Activated CD4-positive, alpha-beta memory T cell treated with anti-CD3 and anti-CD28 coated beads for 36 hours (primary cell): ENCODE measurements at places on chromosomes 2 and 18. TPM values are rescaled to one million over a fixed set of nuclear protein-coding genes. Genes with fewer than 3 reads are reported as not detected.

The PLCD4 gene
- total RNA-seq, result 0.78 TPM

DNA sequence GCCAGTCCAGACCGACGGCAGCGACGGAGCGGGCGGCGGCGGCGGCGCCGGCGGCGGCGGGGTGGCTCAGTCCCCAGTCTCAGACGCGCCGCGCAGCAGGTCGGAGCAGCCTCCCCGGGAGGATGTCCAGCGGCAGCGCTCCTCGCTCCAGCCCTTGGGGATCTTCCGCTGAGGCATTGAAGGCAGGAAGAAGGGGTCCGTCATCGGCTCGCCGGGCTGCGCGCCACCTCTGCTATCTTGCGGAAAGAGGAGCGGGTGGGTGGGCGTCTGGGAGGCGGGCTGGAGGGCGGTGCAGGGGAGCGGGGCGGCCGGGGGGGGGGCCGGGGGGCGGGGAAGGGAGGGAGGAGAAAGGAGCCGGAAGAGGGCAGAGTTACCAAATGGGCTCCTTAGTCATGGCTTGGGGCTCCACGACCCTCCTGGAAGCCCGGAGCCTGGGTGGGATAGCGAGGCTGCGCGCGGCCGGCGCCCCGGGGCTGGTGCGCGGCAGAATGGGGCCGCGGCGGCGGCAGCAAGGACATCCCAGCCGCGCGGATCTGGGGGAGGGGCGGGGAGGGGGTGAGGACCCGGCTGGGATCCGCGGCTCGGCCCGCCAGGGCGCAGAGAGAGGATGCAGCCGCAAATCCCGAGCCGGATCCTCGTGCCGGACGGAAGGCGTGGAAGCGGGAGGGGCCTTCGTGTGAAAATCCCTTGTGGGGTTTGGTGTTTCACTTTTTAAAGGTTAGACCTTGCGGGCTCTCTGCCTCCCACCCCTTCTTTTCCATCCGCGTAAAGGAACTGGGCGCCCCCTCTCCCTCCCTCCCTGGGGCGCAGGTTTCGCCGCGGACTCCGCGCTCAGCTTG lies at the start of gene NETO1:
Gene NETO1 (minus strand): TSS at position 242 of the 839 bp plus-strand sequence. CDS start 696 bp downstream, outside the sequence.
- H3K36me3 ChIP-seq, result no peaks in the 10 kb centered on the region
- no peak for DNase-seq

GRCh38 chr2:74679615-74680014 lies 25.6 kb downstream of the SEMA4F start:
- H3K36me3 ChIP-seq, result peaks cover 19% of the 10 kb centered on the region
- H3K27ac ChIP-seq, result no peak overlapping the region
- no peaks in the 10 kb centered on the region for H3K4me1 ChIP-seq
- H3K4me3 ChIP-seq, result no peak overlapping the region
- DNase-seq, result no peak

GRCh38 chr2:23627236-23628009 lies 242.4 kb downstream of the KLHL29 start:
- no peaks in the 10 kb centered on the region for H3K36me3 ChIP-seq
- H3K4me3 ChIP-seq, result no peak overlapping the region
- H3K4me1 ChIP-seq, result no peaks in the 10 kb centered on the region
- DNase-seq, result no peak
- no peaks in the 10 kb centered on the region for H3K27me3 ChIP-seq

DNA sequence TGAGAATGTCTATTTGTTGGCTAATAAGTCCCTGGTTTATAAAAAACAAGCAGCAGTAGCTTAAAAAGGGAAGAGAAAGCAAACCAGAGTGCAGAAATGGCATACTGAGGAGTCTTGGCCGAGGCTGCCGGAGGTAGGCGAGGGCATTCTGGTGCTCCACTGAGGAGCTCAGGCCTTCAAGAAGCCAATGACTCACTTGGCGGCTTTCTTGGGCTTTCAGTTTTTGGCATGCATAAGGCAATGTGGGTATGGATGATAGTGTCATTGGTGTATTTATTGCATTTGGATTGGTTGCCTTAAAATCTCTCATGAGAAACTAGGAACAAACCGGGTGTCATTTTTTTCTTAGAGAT lies 119.6 kb upstream of the ARL5A start:
- no peak overlapping the region for H3K4me3 ChIP-seq
- no peaks in the 10 kb centered on the region for H3K36me3 ChIP-seq
- H3K27me3 ChIP-seq, result peaks cover 12% of the 10 kb centered on the region
- H3K27ac ChIP-seq, result no peak overlapping the region
- DNase-seq, result no peak

- H3K36me3 ChIP-seq, result no peaks in the 10 kb centered on the region
- DNase-seq, result no peak
- H3K4me1 ChIP-seq, result no peaks in the 10 kb centered on the region
These were observed 61.4 kb upstream of the RTN4 start for GRCh38 chr2:55111570-55112228.

DNA sequence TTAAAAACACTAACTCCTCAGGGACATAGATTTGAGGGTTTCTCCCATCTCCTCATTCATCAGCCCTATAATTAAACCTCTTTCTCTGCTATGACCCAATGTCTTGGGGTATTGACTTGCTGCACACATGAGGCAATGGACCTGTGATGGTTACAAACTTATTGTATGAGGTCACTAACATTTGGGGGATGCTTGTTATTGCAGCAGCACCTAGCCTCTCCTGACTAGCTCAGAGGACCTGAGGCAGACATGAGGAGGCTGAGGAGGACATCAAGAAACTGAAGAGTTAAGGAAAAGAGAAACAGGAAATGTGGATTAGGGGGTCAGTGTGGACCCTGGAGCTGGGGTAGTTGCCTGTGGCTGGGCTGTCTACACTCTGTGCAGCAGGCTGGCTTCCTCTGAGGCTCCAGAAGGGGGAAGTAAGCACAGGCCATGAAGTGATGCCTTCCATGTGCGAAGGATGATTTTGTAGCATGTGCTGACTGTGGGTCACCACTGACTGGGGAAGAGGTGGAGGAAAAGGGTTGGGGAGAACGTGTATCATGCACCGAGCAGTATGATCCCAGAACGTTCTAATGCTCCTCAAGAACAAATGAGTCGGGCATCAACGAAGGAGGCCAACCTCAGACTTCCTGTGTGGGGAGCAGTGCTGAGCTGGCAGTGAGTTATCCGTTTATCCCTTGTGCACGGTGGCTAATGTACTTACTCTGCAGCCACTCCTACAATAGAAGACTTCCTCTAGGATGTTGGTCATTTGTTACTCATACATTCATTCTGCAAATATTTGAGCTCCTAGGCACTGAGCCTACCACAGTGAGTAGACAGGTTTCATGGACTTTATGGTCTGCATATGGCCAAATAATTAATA lies 42.1 kb upstream of the RFX8 start:
- peaks cover 3% of the 10 kb centered on the region for H3K36me3 ChIP-seq
- peak; percentile 69 for DNase-seq

The ASAP2 gene
- total RNA-seq, result 0.26 TPM

DNA sequence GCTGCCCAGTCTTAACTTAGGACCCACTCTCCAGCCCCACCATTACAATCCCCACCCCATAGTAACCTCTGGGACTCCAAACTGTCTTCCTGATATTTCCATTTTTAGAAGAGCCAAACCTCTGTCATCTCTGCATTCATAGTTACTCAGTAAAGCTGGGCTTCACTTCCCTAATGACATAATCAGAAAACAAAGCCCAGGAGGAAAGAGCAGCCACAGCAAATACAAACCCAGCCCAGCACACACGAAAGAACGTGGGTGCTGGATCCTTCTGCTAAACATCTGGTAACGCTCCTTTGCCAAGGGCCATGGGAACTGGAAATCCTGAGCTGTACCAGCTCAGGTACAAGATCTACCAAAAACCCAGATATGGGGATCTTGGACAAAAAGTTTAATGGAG lies 36.8 kb upstream of the RIOK3 start:
- no peak for DNase-seq
- no peak overlapping the region for H3K4me3 ChIP-seq
- no peaks in the 10 kb centered on the region for H3K27me3 ChIP-seq
- H3K36me3 ChIP-seq, result no peaks in the 10 kb centered on the region
- H3K27ac ChIP-seq, result no peak overlapping the region

DNA sequence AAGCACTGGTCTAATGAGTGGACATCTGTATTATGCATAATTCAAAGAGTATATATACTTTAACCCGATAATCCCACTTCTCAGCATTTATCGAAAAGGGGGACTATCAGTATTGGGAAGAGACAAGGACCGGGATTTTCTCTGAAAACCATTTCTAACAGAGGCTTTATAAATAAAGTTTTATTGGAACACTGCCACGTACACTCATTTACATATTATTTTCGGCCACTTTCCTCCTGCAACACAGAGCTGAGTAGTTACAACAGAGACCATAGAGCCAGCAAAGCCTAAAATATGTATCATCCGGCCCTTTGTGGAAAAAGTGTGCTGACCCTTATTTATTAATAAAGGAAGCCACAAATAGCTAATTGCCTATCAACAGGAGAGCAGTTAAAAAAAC lies 3.2 kb downstream of the HJURP start:
- H3K36me3 ChIP-seq, result peaks cover 75% of the 10 kb centered on the region
- no peak overlapping the region for H3K4me3 ChIP-seq
- H3K27ac ChIP-seq, result no peak overlapping the region
- no peak for DNase-seq
- peaks cover 1% of the 10 kb centered on the region for H3K27me3 ChIP-seq
